NCI-H748 treated with DMSO at 0.1 percent for 48 hours (cell line): ENCODE measurements at places on chromosomes 7 and 10.

- no peak for DNase-seq
Measured at GRCh38 chr10:102773320-102773719, 29.6 kb downstream of the WBP1L start.

GRCh38 chr10:43674553-43675210, 26.0 kb upstream of the ZNF32 start:
- DNase-seq: no peak

- no peak for DNase-seq
Measured at GRCh38 chr10:126430512-126430911, 42.2 kb upstream of the ADAM12 start.

DNA sequence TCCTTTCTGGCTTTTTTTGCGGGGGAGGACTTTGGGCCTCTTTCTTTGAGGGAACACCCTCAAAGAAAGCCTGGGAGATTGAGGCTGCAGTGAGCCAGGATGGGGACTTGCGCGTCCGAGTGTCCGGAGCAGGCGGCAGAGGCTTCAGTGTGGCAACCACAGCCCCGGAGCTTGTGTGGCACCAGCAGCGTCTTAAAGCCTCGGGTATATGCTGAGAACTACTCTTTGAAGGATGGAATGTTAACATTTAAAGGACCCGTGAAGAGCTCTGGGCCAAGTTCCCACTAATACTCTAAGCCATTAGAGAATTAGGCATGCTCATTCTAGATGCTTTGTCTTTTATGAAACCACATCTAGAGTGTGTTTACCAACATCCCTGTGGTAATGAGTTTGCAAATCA, 168.2 kb downstream of the SEPTIN7 start:
- DNase-seq: no peak

DNA sequence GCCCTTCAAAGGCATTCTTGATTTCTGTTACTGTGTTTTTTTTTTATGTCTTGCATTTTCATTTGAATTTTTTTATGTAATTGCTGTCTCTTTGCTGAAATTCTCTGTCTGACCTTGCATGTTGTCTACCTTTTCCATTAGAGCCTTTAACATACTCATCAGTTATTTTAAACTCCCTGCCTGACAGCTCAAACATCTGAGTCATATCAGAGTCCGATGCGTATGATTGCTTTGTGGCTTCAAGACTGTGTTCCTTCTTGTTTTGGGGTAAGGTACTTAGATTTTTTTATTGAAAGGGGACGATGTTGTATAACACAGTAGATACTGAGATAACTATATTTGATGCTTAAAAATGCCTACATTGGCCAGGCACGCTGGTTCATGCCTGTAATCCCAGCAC, 9.7 kb upstream of the TARP start:
- no peak for DNase-seq

- DNase-seq: no peak
Measured at GRCh38 chr7:117796889-117797288, 76.4 kb downstream of the CTTNBP2 start.

- DNase-seq: no peak
Measured at GRCh38 chr7:12827219-12827821, 139.9 kb downstream of the ARL4A start.

GRCh38 chr7:151206914-151207313, 3.4 kb downstream of the H2BK1 start:
- no peak for DNase-seq

GRCh38 chr7:16417906-16418305, 3.4 kb downstream of the CRPPA start:
- DNase-seq: no peak

- no peak for DNase-seq
Measured at GRCh38 chr10:44391981-44392380, 7.1 kb upstream of the CXCL12 start.

GRCh38 chr10:58464956-58465355, 47.7 kb upstream of the BICC1 start:
- DNase-seq: no peak

DNA sequence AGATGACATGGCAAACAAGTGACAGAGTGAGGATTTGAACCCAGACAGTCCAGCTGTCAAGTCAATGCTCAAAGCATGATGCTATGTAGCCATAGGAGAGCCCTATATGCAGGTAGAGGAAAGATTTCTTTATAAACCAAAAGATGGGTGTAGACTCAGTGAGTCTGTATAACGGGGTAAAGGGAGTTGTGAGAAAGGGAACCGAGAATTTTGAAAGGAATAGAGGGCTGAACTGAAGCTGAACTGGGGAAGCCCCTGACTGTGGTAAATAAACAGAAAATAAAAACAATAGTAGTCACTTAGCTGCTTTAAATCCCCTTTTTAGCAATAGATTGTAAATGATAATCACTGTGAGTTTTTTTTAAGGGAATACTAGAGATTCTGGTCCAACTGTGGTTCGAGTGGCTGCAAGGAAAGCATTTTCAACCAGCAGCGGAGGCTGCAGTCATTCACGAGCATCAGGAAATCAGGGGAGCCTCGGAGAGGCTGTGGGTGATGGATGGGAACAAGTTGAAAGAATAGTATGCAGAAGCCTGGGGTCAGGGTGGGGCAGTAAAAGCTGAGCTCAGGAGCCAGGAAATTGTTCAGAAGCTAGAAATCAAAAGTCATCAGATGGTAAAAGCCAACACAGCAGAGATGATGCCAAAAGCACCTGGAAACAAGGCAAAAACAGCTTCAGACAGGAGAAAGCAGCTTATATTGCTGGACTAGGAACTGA, 393.5 kb downstream of the GFRA1 start:
- no peak for DNase-seq

GRCh38 chr10:28250782-28251181, 52.1 kb downstream of the MPP7 start:
- DNase-seq: no peak

DNA sequence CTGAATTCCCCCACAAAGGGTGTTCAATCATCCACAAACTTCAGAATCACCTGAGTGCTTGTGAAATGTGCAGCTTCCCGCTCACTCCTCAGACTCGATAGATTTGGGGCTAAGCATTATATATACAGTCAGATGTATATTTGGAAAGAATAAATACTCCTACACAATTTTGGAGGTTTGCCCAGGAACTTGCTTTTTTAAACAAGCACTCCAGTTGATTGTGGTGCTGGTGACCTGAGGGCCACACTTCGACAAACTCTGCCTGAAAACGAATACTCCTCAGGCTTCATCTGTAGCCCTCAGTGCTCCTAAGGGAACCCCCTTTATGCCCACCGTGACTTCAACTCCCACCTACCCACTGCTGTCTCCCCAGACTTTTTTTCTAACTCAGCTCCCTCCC, 211.6 kb downstream of the INHBA start:
- no peak for DNase-seq

- no peak for DNase-seq
Measured at GRCh38 chr7:95334447-95334846, 10.1 kb upstream of the PON1 start.

GRCh38 chr7:131104596-131105293, 222.9 kb upstream of the MKLN1 start:
- no peak for DNase-seq

DNA sequence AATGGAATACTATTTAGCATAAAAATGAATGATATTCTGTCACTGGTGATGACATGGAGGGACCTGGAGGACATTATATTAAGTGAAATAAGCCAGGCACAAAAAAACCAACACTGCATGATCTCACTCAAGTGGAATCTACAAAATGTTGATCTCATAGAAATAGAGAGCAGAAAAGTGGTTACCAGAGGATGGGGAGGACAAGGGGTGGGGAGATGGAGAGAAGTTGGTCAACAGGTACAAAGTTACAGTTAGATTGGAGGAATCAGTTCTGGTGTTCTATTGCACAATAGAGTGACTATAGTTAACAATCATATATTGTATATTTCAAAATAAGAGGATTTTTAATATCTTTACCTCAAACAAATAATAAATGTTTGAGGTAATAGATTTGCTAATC, 24.7 kb upstream of the SLC18A3 start:
- DNase-seq: no peak

GRCh38 chr7:44768628-44769371, 20.2 kb downstream of the ZMIZ2 start:
- DNase-seq: no peak

GRCh38 chr7:37817996-37818720, 30.2 kb upstream of the NME8 start:
- no peak for DNase-seq

- DNase-seq: no peak
Measured at GRCh38 chr10:124543146-124543545, 81.5 kb downstream of the LHPP start.

- no peak for DNase-seq
Measured at GRCh38 chr10:91924212-91925021, 847 bp downstream of the BTAF1 start.

GRCh38 chr7:50415844-50416364, 34.2 kb downstream of the FIGNL1 start:
- DNase-seq: no peak

DNA sequence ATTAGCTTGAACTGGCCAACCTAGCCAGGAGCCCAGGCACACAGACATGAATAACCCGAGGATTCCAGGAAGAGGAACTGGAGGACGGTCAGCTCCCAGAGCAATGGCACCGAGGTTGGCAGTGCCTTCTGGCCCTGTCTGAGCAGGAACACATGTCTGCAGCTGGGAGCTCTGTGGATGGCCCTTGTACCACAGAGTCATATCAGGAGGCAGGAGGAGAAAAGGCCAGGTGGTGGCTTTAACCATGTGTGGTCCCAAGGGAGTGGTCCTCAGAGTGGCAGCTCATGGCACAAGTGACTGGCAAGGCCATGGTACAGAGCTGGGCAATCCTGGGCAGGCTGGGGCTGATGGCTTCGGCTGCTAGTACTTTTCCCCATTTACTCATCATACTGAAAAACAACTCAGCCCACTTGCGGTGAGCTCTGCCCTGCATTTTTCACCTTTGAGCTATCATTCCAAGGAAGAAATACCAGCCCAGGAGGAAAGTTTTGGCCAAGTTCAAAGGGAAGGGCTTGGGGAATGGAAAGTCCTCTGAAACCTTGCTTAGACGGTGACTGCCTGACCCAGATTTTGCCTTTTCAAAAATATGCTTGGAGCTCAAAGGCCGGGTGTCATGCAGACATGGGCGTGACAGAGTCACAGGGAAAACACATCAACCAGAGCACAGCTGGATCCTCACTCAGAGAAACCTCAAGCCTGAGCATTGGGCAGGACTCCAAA, 25.7 kb upstream of the LOXL4 start:
- no peak for DNase-seq
